ENCODE measurements at places on chromosomes 6 and 20. TPM values are rescaled to one million over a fixed set of nuclear protein-coding genes. Genes with fewer than 3 reads are reported as not detected.

Gene CFAP206
- 0.07 TPM for polyA plus RNA-seq

Gene PGC
- not detected for polyA plus RNA-seq

Gene ZBP1
- polyA plus RNA-seq: not detected

Gene RRP36
- polyA plus RNA-seq: 52.9 TPM

Gene C6orf89
- 38.9 TPM for polyA plus RNA-seq

Gene OVOL2
- not detected for polyA plus RNA-seq

Gene FRMD1
- polyA plus RNA-seq: 7.7 TPM

Gene CLIC5
- polyA plus RNA-seq: 21.2 TPM

Gene LZTS3
- polyA plus RNA-seq: 3.6 TPM

Gene TCP11
- polyA plus RNA-seq: 0.54 TPM
